ENCODE measurements at places on chromosomes 1 and 21.

GRCh38 chr1:165034136-165034809, 322.2 kb downstream of the LMX1A start:
- no peak for DNase-seq

DNA sequence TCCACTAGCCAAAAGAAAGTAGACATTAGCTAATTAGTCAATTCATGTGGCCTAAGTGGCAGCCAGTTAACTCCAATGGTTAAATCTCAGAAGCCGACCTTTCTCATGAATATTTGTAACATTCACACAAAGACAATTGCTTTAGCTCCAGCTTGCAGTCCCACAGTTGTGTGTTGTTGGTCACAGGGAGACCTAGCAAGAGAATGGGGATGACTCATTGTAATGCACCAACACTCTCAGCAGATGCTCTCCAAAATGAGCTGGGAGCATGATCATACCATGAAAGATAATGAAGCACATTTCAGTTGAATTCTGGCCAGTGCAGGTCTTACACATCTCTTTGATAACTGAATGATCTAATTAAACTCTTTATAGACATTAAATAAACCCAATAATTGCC, 160.4 kb downstream of the HLX start:
- DNase-seq: no peak

DNA sequence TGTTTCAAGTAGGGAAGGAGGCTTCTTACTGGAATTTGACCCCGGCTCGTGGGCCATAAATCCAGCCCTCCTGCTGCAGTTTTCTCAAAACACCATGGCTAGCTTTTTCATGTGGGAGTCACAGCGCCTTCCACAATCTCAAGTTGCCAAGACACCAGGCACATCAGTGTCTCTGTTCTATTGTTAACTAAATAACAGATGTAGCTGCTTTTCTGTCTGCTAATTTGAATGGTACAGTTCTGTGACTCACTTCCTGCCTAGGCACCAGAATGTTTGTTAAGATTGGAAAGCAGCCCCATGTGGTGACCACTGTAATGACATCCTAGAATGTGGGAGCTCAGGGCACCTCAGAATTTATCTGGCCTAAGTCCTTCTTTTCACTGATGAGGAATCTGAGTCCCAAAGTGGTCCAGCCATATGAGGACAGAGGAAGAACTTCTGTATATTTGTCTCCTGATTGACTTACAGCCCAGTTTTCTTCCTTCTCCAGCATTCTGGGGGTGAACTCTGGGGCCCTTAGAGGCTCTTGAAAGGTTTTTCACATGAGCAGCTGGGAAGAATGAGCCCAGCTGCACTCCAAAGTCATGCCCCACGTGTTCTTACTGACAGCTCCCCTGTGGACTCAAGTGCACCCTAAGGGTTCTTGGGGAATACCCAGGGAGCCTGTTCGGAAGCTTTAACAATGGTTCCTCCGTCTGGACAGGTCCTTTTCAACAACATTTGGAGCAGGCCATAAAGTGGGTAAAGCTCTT, 27.5 kb downstream of the TRIM45 start:
- no peak for DNase-seq

DNA sequence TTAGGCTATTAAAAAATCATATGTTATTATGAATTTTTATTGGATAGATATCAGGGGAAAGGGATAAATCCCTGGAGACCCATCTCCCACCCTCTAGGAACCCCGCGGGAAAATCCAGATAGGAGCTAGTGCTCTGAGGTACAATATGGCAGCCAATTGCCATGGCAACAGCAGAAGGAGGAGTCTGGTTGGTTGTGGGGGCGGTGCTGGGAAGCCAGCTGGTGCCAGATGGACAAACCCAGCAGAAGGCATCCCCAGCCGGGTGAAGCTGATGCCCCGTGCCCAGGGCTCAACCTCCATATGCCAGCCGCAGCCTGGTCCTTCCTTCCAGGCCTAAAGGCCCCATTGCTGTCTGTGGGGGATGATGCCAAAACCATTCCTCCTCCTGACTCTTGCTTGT, 38.3 kb downstream of the RHBG start:
- DNase-seq: no peak

- DNase-seq: peak; percentile 99
Measured at GRCh38 chr1:23562137-23562876, 3.0 kb upstream of the ID3 start.

- DNase-seq: no peak
Measured at GRCh38 chr1:67530071-67530470, 99.9 kb upstream of the SERBP1 start.

DNA sequence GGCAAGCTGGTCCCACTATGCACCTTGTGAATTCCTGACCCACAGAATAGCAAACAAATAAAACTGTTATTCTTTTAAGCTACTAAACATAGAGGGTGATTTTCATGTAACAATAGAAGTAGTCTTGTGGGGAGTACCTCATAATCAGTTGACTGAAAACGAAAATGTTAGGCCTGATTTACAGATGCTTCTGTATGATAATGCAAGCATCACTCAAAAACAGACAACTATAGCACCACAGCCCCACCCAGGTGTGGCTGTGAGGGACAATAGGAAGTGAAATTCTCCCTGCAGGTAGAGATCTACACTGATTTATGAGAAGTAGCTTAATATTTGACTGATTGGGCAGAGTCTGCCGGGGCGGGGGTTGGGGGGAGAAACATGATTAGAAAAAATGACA, 26.5 kb upstream of the KRTAP19-8 start:
- DNase-seq: no peak

GRCh38 chr1:168320800-168321450, 40.2 kb downstream of the TBX19 start:
- DNase-seq: no peak

DNA sequence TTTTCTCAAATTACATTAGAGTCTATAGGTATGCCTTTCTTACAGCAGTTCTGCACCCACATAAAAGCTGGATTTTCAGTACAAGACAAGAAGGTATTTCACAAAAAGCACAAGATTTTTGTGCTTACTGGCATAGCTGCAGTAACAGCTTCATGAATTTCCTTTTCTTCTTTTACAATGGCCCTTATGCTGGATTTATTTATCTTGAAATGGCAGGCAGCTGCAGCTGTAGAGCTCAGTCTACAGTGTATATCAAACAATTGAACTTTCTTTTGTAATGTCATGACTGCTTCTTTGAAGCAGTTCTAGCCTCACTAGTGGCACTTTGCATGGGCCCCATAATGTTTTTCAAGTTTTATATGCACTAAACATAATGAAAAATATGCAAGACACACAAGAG, 510.2 kb downstream of the KCNT2 start:
- no peak for DNase-seq

GRCh38 chr1:163131981-163132380, 62.8 kb downstream of the RGS4 start:
- DNase-seq: no peak

- no peak for DNase-seq
Measured at GRCh38 chr1:117321680-117322609, 45.3 kb upstream of the MAN1A2 start.

DNA sequence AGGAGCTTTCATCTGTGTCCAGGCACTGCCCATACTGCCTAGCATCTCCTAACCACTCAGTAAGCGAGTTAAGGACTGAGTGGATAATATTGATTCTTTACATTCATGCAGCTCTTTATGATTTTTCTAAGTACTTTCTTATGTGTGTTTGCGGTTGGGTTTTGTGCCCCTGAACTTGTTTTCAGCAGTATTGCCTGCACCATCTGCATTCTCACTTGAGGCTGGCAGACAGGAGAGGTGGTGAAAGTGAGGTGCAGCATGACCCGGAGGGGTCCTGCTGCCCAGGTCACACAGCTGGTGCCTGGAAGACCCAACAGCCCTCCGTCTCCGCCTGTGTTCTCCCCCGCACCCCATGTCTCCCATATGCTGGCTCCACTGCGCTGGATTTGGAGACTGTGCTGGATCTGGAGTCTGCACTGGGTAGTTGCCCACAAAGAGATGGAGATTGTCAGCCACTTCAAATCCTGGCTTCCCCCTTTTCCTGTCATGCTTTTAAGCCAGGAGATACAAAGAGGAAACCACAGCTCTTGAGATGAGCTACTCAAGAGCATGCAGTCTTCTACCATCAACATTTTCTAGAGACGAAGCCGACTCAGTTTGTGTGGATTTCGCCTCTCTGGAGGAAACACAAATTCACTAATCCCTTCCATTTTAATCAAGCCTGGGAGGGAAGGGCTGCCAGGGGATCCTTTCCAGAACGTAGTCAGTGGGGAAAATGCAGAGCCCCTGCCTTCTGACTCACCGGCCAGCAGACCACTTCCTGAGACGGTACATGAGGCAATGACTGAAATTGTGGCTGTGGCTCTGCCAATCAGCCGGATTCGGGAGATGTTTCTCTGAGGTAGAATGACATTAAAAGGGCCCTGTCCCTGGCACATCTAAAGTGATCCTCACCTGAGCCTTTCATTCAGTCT, 71.7 kb upstream of the ANGPTL1 start:
- DNase-seq: no peak

DNA sequence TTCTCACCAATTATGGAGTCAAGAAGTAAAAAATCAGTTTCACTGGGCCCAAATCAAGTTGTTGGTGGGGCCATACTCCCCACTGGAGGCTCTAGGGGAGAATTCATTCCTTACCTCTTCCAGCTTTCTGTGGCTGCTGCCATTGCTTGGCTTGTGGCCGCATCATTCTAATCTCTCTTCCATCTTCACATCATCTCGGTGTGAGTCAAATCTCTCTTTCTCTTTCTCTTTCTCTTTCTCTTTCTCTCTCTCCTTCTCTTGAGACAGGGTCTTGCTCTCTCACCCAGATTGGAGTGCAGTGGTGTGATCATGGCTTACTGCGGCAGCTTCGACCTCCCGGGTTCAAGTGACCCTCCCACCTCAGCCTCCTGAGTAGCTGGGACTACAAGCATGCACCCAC, 28.1 kb downstream of the FAM89A start:
- no peak for DNase-seq

DNA sequence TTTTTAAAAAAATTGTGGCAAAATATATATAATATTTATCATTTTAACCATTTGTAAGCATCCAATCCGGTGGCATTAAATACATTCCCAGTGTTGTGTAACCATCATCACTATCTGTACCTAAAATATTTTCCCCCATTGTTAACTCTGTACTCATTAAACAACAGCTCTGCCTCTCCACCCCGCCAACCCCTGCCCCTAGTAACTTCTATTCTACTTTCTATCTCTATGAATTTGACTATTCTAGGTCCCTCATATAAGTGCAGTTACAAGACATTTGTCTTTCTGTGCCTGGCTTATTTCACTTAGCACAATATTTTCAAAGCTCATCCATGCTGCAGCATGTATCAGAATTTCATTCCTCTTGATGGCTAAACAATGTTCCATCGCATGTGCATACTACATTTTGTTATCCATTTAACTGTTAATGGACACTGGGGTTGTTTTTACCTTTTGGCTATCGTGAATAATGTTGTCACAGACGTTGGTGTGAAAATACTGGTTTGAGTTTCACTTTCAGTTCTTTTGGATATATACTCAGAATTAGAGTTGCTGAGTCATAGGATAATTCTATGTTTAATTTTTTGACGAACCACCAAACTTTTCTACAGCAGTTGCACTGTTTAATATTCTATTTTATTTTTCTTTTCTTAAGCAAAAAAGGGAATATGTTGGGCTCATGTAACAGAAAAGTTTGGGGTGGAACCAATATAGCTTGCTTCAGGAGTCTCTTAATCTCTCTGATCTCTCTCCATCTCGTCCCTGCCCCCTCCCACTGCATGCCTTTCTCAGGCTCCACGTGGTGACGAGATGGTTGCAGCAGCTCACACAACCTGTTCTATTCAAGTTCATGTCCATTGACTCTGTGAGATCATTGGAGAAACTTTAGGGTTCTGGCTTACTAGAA, 25.2 kb upstream of the RCAN1 start:
- DNase-seq: no peak

- DNase-seq: no peak
Measured at GRCh38 chr1:31433396-31433930, 20.4 kb downstream of the SERINC2 start.

All from ascending aorta (tissue), 2 donors.